ENCODE measurements at places on chromosomes 5 and 9.

GRCh38 chr9:4762108-4762885, 21.3 kb upstream of the AK3 start:
- DNase-seq, result peak; percentile 41

GRCh38 chr5:137462265-137462590, 36.9 kb downstream of the SPOCK1 start:
- no peak for DNase-seq

DNA sequence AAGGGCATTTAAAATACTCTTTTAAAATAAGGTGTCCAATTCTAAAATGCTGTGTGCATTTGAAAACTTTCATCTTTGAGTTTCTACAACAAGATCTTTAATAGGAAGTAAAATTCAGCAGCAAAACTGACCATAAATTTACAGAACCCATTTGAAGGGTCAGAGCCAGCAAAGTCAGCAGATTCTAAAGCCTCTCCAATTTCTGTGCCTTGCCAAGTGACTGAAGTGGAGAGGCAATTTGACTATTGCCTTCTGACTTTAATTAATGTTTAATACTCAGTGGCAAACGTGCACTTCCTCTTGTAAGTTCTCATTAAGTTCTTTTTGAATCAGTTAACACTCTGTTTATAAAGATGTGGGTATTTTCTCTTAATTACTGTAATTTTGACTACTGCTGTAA, 155.2 kb downstream of the BAAT start:
- DNase-seq, result no peak

- DNase-seq, result no peak
Measured at GRCh38 chr5:155767470-155767869, 559.5 kb upstream of the SGCD start.

DNA sequence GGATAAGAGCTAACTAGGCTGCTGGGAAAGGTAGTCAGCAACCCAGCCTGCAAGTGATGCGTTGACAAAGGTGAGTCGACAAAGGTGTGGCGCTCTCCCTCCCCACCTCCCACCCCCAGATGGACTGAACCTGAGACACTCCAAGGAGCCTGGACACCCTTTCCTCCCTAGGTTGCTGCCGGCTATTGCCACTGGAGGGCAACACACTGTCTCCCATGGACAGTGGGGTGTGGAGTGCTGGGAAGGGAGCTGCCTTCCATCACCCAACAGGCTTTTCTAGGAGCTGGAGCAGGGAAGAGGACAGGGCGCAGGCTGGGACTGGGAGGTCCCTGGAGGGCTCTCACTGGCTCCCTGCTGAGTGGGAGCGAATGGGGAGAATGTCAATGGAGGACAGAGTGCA, 75.4 kb upstream of the ARAP3 start:
- peak; percentile 50 for DNase-seq

GRCh38 chr9:4550777-4551484, 60.7 kb downstream of the SLC1A1 start:
- no peak for DNase-seq

- no peak for DNase-seq
Measured at GRCh38 chr9:19512103-19512832, 103.5 kb downstream of the ACER2 start.

GRCh38 chr5:93717162-93717561, 24.2 kb downstream of the POU5F2 start:
- DNase-seq, result no peak

DNA sequence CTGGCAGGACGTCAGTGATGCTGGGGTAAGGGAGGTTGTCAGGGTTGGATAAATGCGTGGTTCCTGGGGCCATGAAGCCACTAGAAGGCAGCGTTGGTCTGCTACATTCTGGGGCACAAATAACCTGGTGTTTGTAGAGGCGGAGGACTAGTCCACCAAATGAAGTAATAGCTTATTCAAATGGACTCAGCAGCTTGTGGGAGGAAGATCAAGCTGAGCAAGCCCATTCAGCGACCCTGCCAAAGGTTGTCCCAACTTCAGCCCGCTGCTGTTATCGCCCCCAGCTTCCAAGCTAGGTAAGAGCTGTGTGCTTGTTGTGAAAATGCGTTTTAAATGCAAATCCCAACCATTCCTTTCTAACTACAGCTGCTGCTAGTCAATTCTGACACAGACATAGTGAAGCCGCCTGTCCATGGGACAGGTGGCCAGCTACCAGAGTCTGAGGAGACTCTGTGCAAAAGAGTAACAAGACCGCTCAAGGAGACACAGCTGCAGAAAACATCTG, 7.6 kb upstream of the FAM240B start:
- peak; percentile 32 for DNase-seq

DNA sequence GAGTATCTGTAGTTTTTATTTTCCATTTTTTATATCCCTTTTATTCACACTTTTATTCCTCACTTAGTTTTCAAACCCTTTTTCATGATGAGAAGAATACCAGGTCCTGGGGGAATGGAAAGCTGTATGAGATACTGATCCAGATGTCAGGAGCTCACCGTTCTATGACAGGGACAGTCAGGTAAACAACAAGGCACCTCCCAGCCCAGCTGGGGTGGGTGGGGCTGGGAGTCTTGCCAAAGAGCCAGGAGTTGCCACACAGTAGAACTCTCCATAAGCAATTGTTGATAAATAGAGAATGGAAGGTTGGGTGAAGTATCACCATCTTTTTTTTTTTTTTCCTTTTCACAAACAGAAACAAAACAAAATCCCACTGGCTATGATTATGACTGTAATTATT, 225.8 kb downstream of the NSG2 start:
- no peak for DNase-seq

DNA sequence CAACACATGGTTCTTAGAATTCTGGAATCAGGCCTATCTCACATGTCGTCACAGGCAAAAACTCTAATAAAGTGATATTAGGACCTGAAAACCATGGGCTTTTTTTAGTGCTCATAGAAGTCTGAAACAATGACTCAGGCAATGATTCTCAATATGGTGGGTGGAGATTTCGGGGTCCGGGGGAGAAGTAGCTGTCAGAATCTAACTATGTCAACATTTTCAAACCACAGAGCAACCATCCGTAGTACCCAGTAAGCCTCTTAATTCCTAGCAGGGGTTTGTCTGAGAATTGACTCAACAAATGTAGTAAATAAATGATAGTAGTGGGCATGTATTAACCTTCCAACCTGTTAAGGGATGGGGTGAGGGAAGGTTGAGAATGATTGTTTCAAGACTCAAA, 2.6 kb downstream of the AMACR start:
- no peak for DNase-seq

GRCh38 chr5:142826741-142827492, 56.7 kb downstream of the ARHGAP26 start:
- no peak for DNase-seq

DNA sequence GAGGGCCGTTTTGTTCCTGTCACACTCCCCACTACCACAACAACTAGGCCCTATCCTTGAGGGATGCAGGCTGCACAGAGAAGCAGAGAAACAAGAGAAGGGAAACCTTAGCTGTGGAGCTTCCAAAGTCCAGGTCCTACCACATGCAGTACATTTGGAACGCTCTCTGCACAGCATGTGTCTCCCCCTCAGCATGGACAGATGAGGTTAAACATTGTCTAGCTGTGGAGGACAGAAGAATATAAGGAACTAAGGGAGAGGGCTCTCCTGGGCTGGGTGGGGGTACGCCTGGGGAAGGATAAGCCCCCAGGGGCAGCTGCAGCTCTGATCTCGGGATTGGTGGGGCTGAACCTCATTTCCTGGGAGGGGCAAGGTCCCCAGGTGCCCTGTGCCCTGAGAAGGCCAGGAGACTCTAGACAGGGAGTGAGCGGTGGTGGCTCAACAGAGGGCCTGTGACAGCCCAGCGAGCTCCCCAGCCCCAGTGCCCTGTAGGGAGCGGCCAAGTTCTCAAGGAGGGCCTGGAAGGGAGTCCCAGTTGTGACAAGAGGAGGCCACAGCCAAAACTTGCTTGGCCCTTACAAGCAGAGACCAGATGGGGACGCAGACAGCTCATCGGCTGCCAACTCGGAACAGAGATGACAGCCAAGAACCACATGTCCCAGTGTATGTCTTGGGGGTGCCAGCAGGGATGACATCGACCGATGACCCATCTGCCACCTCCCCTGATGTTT, 30.1 kb downstream of the TSPAN17 start:
- no peak for DNase-seq

DNA sequence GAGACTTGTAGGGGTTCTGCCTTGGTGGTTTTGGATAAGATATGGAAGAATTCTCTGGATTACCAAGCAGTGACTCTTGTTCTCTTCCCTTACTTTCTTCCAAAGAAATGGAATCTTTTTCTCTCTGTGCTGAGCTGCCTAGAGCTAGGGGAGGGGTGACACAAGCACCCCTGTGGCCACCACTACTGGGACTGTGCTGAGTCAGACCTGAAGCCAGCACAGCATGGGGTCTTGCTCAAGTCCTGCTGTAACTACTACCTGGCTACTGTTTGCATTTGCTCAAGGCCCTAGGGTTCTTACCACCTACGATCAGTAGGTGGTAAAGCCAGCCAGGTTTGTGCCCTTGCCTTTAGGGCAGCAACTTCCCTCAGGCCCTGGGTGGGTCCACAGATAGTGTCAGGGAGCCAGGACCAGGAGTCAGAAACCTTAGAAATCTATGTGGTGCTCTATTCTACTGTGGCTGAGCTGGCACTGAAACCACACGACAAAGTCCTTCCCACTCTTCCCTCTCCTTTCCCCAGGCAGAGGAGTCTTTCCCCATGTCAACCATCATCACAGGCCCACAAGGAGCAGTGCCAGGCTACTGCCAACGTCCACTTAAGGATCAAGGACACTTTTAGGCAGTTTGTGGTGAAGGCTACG, 53.8 kb downstream of the SREK1 start:
- DNase-seq, result no peak

DNA sequence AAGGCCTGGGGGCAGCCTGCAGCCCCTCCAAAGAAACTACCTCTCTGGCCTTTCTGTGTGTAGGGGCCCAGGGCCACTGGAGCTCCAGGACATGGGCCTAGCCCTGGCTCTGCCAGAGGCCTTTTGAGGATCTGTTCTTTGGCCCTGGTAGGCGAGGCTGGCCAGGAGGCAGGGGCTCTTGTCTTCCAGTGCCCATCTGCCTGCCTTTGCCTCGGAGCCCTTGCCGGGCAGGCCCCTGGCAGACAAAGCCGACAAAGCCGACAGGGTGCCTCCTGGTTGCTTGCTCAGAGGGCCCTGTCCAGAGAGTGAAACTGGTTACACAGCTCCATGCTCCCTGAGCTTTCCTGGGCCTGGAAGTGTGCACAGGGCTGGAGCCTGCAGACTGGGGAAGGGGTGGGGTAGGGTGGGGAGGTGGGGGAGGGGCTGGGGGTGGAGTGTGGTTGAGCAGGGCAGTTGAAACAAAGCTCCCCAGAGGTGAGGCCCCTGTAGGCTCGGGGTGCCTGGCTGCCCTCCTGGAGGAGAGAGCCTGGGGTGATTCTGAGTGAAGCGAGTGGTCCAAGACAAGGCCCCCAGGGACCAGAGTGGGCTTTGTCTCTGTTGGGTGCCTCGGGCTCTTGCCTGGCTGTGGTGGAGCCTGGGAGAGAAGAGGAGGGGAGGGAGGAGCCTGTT, 29.3 kb downstream of the PTPA start:
- DNase-seq, result no peak

DNA sequence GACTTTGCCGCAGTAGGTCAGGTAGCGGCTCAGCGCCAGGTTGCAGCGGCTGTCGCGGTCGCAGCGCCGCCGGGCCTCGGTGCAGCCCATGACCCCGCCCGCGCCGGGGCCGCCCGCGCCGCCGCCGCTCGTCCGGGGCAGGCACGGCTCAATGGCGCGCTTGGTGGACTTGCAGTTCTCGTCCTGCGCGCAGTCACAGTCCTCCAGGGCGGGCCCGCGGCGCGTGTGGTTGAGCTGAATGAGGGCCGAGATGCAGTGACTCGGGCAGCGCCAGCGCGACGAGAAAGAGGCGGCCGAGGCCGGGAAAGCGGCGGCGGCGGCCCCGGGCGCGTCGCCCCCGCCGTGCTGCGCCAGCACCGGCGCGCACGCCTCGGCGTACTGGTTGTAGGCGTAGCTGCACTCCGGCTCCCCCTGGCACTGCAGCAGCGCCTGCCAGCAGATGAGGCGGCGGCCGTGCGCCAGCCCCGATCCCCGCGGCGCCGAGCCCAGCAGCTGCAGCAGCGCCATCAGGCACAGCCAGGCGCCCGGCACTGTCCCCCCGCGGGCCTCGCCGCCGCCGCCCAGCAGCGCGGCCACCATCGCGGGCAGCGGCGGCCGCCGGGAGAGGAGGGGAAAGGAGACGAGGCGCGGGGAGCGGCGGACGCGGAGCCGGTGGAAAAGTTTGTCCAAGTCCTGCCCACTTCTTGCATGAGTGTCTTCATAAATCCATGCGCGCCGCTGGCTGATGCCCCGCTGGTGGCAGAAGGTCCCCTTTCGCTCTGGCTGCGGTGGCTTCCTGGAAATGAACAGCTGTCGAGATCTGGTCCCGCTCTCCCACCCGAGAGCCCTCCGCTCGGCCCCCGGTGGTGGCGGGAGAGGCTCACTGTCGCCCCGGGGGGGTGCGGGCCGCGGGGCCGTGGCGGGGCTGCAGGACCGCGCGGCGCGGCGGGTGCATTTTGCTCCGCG, 833 bp downstream of the GAS1 start:
- peak; percentile 43 for DNase-seq

DNA sequence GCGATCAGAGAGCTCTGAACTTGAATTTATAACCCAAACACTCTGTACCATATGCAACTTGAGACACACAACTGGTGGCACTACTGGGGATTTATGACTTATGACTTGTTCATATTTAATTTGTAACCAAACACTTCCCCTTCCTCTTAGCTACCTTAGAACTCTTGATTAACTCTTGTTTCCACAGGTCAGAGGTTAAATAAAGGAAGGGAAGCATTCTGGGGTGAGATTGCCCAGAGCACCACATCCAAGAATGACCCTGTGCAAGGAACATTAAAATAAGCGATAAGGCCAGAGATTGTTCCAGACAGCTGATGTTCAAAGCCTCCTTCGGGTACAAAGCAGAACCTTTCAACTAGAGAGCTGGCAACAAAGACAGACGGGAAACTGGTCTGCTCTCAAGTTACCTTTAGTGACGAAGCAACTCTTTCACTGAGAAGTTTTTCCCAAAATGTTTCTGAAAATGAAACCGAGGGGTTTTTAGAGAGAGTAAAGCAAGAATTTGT, 242.6 kb downstream of the DENND1A start:
- DNase-seq, result peak; percentile 20

DNA sequence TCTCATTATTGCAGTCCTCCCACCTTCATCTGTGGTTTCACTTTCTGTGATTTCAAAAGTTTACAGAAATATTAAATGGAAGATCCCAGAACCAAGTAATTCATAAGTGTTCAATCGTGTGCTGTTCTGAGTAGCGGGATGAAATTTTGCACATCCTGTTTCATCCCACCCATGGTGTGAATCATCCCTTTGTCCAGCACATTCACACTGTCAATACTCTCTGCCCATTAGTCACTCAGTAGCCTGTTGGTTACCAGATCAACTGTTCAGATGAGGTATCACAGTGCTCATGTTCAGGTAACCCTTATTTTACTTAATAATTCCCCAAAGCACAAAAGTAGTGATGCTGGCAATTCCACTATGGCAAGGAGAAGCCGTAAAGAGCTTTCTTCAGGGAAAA, 26.8 kb downstream of the FAM81B start:
- no peak for DNase-seq

GRCh38 chr9:95741631-95742030, 133.9 kb upstream of the ERCC6L2 start:
- no peak for DNase-seq

GRCh38 chr5:14768508-14769365, 102.8 kb downstream of the ANKH start:
- no peak for DNase-seq

- no peak for DNase-seq
Measured at GRCh38 chr5:40172721-40173120, 507.0 kb upstream of the PTGER4 start.

Data from HEK293T (cell line).